ENCODE measurements at places on chromosomes 5 and 9.

- no peak for DNase-seq
These were observed 37.6 kb upstream of the MTAP start for GRCh38 chr9:21764846-21765245.

DNA sequence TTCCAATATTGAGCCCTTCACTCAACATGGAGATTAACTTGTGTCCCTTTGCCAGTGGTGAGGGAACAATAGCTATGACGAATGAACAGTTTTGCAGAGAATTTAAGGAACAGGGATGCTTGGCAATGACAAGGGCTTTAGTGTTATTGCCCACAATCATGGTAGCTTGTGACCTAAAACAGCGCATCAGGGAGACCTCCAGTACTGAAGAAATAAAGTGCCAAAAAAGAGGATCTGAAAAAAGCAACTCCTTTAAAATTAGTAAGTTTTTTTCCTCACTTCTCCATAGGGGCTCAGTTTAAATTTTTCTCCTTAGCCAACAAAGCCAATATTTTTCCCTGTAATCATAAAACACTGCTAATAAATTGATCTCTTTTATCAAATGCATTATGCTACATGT is 41.8 kb upstream of the PAM start:
- DNase-seq = no peak

GRCh38 chr5:118185018-118185417 is 803.3 kb downstream of the DTWD2 start:
- DNase-seq = no peak

DNA sequence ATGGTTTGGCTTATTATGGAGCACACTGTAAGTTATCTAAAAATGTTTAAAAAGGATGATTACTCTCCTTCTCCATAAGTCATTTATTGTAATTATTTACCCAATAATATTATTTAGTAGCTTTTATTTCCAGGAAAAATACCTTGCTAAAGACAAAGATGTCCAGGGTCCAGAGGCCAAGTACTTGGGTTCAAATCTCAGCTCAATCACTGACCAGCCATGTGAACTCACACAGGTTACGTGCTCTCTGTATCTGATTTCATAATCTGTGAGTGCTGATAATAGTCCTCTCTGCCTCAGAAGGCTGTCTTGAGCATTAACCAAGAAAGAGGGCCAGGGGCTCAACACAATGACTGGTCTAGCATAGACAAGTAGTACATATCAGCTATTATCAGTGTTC is 27.0 kb downstream of the ALDH1A1 start:
- DNase-seq = no peak

DNA sequence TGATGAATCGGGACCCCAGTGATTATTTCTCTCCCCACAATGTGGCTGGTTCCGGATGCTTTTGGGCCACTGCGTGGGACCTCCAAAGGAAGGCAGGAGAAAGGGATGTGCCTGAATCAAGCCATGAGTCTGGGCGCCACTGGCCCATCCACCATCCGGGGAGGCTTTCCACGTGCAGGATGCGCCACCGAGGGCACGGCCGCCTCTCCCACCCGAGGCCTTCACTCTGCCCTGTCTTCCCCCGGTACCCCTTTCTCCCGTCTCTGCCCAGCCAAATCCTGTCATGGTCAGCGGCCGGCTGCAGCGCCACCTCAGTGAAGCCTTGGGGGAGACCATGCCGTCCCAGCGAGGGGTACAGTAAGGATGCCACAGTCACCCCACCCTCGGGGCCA is 43.9 kb upstream of the GRHPR start:
- DNase-seq = no peak

DNA sequence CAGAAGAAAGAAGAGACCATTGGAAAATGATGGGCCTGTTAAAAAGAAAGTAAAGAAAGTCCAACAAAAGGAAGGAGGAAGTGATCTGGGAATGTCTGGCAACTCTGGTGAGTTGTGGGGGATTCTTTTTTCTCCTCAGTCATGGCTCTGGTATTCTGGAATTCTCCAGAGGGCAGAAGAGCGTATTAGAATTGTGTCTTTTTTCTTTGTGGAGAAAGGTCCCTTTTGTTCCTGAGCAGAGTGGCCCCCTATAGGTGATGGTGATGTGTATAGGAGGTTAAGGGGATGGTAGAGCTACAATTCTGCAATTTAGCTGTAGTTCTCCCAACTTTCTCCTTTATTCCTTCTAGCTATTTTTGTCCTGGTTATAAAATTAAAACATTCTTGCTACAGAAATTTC is 1.6 kb upstream of the DHFR start:
- no peak for DNase-seq

- DNase-seq = no peak
These were observed 192.2 kb downstream of the TMEM167A start for GRCh38 chr5:82884821-82885471.

GRCh38 chr5:139340051-139340450 is 1.6 kb upstream of the PAIP2 start:
- no peak for DNase-seq

DNA sequence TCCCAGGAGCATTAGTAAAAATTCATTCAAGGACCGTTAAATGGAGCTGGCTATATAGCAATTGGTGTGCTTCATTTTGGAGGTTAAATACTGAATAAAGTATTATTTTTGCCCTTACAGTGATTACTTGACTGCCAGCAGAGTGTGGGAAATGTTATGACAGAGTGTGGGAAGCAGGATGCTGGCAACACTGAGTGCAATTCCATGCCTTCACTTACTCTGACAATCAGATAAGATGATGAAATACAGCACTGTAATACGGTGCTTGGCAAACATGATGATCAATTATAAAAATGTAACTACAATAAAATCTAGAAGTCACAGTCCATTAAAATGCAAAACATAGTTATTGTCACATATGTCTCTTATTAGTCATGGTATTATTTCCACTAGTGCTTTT is 651.3 kb downstream of the PTPRD start:
- no peak for DNase-seq

DNA sequence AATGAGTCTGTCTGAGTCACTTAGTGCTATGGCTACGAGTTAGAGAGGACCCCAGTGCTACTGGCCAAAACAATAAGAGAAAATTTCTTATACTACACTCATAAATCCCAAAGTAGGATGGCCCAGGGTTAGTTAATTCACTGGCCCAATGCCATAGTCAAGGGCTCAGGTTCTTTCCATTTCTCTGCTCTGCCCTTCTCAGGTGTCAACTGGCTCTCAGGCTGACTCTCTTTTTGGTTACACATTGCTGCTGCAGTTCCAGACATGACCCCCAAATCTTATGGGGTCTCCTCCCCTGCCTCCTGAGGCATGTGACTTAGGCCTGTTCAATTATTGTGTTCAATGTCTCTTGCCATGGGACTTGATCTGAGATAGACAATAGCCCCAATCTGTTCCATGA is 70.4 kb downstream of the ARHGEF37 start:
- DNase-seq = no peak

DNA sequence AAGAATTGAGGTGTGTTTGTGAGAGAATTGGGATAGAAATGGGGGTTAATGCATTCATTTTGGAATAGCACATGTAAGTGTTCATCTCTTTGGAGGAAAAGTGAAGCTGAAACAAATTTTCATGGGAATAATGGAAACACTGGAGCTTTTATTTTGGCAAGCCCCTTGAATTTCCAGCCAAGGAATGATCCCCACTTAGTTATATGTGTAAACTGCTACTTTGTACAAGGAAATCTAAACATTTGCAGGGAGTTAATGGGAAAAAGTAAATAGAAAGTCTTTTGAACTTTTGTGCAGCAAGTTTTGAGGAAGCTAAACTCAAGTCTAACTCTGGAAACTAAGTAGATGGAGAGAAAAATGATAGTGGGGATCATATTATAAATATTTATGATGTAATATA is 44.1 kb downstream of the CAMK4 start:
- DNase-seq = no peak

GRCh38 chr5:40904205-40904993 is 4.9 kb upstream of the C7 start:
- DNase-seq = peak; percentile 52

DNA sequence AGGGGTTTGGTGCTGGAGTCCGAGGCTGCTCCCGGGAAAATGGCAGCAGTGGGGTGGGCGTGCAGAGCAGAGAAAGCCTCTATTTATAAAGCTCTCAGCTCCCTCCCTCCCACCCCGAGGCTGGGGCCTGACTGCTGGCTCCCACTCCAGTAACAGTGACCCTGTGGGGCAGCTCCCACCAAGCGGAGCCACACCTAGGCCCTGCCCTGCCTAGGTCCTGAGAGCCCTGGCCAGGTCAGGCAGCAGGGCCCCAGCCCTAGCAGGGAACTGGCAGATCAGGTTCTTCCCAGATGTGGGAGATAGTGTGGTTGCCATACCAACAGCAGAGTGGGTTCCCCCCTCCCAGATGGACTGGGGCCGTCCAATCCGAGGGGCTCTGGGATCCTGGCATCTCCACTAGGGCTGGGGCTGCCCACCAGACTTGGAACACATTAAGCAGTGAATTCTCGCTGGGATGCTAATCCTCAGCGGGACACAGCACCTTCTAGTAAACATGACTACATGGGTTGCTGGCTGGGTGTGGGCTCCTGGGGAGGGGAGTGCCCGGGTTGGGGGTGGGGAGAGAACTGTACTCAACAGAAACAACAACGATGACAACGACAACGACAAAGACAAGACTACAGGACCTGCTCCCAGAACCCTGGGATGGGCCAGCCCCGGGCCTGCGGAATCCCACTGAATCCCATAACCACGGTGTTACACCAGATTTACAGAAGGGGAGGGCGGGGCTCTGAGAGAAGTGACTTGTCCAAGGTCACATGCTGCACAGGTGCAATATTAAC is 1.5 kb downstream of the SH3GLB2 start:
- no peak for DNase-seq

GRCh38 chr5:172417130-172417841 is 37.0 kb downstream of the SH3PXD2B start:
- no peak for DNase-seq

GRCh38 chr5:159782197-159782994 is 133.9 kb upstream of the ADRA1B start:
- no peak for DNase-seq

DNA sequence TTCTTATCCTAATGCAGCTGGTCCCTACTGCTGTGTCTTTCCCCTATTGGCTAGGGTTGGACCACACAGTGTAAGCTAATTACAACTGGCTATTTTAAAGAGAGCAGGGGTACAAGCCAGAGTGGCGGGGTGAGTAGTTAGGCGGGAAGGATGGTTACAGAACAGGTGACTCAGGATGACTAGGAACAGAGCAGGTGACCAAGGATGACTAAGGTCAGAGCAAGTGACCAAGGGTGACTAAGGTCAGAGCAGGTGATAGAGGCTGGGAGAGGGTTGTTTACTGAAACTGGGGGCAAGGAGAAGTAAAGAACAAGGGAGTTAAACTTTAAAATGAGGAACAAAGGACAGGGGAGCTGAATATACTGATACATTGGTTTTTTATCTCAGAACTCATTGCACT is 125.4 kb downstream of the PTTG1 start:
- DNase-seq = no peak

- DNase-seq = no peak
These were observed 108.6 kb downstream of the KLHL3 start for GRCh38 chr5:137627293-137627692.

- no peak for DNase-seq
These were observed 24.1 kb downstream of the BNC2 start for GRCh38 chr9:16846367-16846766.

- no peak for DNase-seq
These were observed 430 bp upstream of the MSH3 start for GRCh38 chr5:80654054-80654390.

DNA sequence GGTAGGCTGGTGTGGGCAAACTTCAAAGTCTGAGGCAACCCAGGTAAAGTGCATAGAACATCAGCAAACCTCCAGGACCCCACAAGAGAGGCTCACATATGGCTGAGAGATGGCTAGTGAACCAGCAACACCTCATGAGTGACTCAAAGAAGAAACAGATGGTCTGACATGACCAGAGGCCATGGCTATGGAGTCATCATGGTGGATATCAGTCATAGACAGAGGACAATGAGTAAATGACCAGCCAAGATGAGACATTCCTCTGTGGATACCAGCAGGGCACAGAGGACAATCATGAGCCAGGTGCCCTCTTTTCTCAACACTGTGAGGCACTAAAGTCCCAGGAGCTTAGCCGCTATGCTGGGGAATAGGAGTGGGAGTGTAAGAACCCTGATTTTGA is 180.8 kb downstream of the RASEF start:
- no peak for DNase-seq

- peak; percentile 25 for DNase-seq
These were observed 38.9 kb downstream of the SNX30 start for GRCh38 chr9:112789473-112789872.

DNA sequence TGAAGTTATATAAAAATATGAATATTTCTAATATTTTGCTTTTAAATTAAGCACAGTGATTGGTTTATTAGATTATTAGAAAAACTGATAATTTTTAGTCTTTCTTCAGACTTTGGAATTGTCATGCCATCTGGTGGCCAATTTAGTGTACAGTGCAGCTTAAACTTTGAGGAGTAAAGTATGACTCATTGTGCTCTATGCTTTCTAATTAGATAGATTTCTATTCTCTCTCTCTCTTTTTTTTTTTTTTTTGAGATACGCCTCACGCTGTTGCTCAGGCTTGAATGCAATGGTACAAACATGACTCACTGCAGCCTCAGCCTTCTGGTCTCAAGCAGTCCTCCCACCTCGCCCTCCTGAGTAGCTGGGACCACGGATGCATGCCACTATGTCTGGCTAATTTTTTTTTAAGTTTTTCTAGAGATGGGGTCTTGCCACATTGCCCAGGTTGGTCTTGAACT is 42.1 kb upstream of the GPR21 start:
- peak; percentile 59 for DNase-seq

- DNase-seq = peak; percentile 8
These were observed 4.2 kb downstream of the SKP2 start for GRCh38 chr5:36156121-36156601.

- DNase-seq = no peak
These were observed 42.7 kb downstream of the NIPBL start for GRCh38 chr5:36919238-36919637.

- DNase-seq = peak; percentile 5
These were observed 69.0 kb downstream of the ADAMTSL1 start for GRCh38 chr9:18542837-18543405.

- no peak for DNase-seq
These were observed 99.2 kb upstream of the IQGAP2 start for GRCh38 chr5:76303921-76304320.

DNA sequence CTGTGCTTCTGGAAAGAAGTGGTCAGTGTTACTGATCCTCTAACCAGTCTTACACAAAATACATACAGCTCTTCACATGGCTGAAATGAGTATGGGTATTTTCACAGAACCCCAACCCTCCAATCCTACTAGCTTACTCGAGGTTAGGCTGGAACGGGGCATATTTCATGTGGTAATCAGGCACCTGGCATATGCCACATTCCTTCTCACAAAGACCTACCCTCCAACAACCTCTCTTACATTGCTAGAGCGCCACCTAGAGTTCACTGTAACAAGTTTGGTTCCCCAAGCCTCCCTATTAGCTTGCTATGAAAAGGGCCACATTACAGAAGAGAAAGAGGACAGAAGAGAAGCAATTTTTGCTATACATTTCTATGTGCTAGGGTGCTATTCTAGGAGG is 597.3 kb downstream of the PRELID2 start:
- no peak for DNase-seq

DNA sequence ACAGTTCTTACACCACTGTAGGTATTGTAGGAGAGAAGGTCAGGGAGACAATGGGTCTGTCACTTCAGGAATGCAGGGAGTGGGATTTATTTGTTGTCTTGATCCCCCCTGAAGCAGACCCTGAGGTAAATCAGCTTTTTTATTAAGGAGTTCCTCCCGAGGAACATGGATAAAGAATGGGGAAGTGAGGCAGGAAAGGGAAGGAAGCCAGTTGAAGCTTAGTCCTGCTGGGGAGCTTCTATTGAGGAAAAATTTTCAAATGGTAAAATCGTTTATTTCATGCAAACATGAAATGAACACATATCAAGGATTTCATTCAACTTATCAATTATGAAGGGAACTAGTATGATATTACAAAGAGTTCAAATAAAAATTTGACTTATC is 318.6 kb upstream of the PIK3R1 start:
- DNase-seq = no peak

Data from hepatic stellate cell (primary cell).